ENCODE measurements at places on chromosomes 16 and 17.

DNA sequence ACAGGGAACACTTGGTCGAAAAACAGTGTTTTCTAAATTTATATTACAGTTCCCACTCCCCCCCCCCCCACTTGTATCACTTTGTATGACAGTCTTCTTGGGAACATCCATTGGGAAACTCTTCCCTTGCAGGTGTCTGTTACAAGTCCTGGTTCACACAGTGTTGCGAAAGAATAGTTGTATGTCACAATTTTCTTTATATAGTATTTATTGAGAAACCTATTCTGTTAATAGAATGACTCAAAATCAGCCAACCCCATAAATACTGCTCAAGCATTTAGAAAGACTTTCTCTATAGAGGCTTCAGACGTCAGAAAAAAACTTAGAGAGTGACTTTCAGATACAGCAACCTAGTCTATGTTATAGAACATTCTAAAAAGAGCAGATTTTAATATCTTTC is 414.4 kb downstream of the WWOX start:
- DNase-seq: no peak

GRCh38 chr16:67461600-67462278 is 19.2 kb downstream of the ATP6V0D1 start:
- DNase-seq: no peak

GRCh38 chr16:3004781-3005284 is 7.9 kb upstream of the CLDN9 start:
- peak; percentile 83 for DNase-seq

DNA sequence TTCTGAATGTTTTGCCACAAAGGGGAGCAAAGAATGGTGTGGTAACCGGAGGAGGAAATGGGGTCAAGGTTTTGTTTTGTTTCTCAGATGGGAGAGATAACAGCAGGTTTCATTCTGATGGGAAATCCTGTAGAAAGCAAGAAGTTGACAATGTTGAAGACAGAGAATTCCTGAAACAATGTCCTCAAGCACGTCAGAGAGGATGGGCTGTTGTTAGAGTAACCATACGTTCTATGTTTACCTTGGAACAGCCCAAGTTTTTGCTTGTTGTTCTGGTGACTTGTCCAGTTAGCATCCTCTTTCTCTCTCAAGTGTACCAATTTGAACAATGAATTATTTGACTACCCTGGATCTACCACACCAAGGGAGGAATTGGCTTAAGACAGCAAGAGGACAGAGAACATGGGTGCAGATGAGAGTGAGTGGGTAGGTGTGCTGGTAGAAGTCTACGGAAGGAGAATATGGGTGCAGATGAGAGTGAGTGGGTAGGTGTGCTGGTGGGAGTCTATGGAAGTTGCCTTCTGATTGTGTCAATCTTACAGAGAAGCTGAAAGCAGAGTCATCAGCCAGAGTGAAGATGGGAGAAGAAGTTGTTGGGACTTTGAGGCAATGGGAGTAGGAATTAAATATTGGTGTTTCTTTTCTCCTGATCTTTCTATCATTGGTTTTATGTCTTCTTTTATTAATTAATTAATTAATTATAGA is 14.8 kb upstream of the NSRP1 start:
- DNase-seq: no peak
